H9 (cell line): ENCODE measurements at places on chromosomes 4 and X.

- DNase-seq = no peak
Observed at GRCh38 chrX:116749943-116750342, 287.2 kb upstream of the CT83 start.

- no peak for DNase-seq
Observed at GRCh38 chr4:978957-979701, 5.8 kb upstream of the DGKQ start.

- no peak for DNase-seq
Observed at GRCh38 chr4:155522201-155522600, 144.4 kb upstream of the GUCY1A1 start.

- no peak for DNase-seq
Observed at GRCh38 chr4:64857815-64858214, 448.6 kb upstream of the TECRL start.

GRCh38 chr4:165328101-165328425 lies 594 bp downstream of the MSMO1 start:
- DNase-seq = no peak

- no peak for DNase-seq
Observed at GRCh38 chrX:3697701-3698279, 15.7 kb downstream of the PRKX start.

GRCh38 chr4:118888666-118889311 lies at the start of gene SYNPO2:
SYNPO2 (plus strand) TSS chr4:118888854; CDS start chr4:118889037, 183 bp downstream.
- peak; percentile 91 for DNase-seq

DNA sequence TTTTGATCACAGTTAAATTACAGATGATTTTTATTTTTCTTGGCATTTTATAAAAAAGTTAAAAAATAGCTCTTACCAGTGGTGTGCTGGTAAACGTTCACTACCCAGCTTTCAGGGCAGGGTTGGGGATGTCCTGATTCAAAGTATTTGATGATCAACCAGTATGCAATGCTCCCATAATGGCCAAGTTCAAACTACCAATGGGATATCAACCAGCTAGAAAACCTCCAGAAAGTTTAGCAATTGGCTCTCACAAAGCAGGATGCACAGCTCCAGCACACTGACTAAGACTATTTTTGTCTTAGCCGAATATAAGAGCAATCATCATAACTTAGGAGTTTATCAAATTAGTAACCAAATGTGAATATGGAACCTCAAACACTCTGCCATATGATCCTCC lies 108.0 kb upstream of the PDE5A start:
- DNase-seq = no peak

- no peak for DNase-seq
Observed at GRCh38 chr4:972651-973424, 531 bp downstream of the DGKQ start.

DNA sequence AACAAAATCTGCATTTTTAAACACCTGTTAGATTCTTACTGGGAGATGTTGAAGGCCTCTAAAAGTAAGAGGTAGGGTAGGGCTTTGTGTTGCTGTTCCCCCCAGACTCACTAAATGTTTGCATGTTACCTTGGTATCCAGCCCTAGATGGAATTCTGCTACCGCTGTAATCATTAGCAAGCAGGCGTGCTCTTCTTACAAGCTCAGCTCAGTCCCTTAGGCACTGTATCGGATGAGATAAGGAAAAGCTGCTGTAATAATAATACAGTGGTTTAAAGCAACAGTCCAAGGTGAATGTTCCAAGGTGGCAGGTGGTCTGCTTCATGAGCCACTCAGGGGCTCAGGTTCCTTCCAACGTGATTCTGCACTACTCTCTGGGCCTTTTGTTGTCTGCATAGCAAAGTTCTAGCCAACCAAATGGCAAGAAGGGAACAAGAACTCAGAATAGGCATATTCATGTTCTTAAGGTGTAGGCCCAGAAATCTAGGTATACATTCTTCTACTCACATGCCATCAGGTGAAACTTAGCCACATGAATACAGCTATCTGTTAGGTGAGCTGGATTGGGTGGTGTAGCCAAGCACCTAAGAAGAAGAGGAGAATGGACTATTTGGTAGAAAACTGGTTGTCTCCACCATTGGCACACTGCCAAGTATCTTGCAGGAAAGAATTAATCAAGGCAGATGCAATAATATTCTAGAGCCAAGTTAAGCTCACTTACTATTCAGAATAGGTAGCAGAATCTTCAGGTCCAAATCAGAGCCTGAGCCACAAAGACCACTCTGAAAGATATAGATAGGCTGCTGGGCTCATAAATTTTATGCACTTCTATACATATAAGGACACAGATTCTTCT lies 46.0 kb downstream of the COQ2 start:
- DNase-seq = no peak

- no peak for DNase-seq
Observed at GRCh38 chr4:96844858-96845490, 1005.1 kb downstream of the PDHA2 start.

DNA sequence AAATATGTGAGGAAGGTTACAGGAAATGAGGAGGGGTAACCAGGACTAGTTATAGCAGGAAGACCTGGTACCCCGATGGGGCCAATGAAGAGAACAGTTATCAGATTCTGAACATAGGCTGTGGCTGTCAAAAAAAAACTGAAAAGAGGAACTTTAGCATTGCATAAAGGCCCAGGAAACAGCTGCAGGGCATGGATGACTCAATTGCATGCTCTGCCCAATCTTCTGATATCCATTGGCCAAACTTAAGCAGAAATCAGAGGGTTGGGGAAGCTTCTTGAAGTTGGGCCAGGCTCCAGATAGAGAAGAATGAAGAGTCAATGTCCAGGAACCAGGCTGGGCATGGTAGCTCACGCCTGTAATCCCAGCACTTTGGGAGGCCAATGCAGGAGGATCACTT lies 1222.4 kb upstream of the PRKX start:
- DNase-seq = no peak

GRCh38 chrX:154396973-154397887 lies 947 bp upstream of the RPL10 start:
- DNase-seq = peak; percentile 63

DNA sequence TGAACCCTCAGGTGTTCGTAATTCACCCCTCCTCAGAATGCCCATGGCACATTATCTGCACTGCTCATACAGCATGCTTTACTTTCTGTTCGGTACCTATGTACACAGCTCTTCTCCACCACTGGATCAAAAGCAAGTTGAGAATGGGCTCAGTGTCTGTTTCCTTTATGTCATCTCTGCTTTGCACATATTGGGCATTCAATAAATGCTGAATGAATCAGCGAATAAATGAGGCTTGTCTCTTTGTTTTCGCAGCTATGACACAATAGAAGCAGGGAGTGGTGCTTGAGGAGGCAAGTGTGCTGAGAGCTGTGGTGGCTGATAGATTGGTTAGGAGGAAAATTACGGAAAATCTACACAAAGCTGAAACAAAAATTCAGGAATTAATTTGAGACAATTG lies 109.1 kb upstream of the VMA21 start:
- DNase-seq = no peak

GRCh38 chrX:11525685-11526084 lies 140.0 kb downstream of the ARHGAP6 start:
- DNase-seq = no peak

- peak; percentile 46 for DNase-seq
Observed at GRCh38 chrX:103774070-103774642, 2.5 kb upstream of the PLP1 start.

- no peak for DNase-seq
Observed at GRCh38 chrX:106613277-106613676, 1.5 kb downstream of the RADX start.

GRCh38 chr4:170009291-170009690 lies 16.9 kb downstream of the MFAP3L start:
- DNase-seq = no peak

DNA sequence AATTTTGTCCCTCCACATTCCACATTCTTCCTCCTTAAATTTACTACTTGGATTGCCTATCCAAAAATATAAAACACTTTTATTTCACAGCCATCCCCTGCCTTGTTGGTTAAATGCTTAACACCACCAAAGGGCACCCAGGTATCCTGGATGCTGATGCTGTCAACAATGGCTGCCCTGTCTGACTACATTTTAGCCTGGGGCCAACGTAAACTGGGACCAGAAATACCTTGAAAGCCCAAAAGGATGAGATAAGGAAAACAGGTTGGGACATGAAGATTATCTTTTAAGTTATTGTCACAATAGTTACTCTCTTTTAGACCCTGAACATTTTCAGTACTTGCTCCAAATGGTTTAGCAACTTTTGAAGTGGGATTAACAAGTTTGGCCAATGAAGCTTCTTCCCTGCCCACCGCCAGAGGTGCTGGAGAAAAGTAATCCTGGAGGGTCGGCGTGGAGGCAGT lies 775 bp upstream of the YIPF6 start:
- DNase-seq = no peak

GRCh38 chr4:52658641-52659000 lies 480 bp downstream of the USP46 start:
- DNase-seq = no peak

DNA sequence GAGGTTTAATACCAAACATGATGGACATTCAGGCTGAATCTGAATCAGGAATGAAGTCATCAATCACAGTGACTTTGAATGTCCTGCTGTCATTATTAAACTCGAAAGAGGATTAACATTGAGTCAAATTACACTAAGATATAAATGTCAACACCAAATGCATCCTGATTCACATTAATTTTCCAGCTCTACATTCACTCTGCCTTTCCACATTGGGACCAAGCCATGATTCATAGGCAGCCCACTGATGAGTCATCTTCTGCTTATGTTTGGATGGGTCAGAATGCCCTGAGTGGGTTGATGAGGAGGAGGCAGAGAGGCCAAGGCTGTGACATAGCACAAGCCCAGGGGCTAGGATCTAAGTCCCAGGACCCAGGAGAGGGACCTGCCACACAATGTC lies 247.6 kb upstream of the RPS6KA3 start:
- DNase-seq = no peak

DNA sequence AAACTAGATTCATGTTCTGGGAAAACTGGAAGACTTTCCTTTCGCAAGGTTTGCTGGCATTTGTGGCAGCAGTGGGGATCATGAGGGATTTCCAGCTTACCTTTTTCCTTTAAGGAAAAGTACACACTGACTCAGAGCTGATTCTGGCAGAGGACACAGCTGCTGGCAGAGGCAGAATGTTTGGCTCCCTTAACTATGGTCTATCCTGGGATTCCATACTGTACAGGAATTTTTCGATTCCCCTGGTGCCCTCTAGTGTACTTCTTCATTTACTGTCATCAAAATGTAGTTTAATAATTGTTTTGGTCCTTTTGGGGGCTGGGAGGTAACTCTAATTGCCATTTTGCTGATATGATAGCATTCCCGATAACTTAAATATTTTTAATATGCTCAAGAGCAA lies 152.7 kb downstream of the GABRG1 start:
- no peak for DNase-seq
